Stimulated activated CD8-positive, alpha-beta memory T cell treated with anti-CD3 and anti-CD28 coated beads, Interleukin-2, amount 100 ng/mL, for 1 hour (primary cell): ENCODE measurements at places on chromosomes 4 and X.

DNA sequence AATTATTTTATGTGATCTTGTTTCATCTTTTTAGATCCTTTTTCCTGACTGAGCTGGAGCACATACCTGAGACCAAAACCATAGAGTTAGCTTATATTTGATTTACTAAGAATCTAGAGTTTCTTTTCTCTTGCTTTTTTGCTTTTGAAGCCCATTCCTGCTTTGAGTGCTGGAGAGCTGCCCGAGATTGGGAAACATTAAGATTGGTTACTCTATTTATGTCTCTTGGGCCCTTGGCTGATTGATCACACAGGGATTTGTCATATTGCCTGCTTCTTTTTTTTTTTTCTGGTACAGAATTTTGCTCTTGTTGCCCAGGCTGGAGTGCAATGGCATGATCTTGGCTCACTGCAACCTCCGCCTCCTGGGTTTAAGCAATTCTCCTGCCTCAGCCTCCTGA, 73.9 kb downstream of the REPS2 start:
- DNase-seq, result no peak

DNA sequence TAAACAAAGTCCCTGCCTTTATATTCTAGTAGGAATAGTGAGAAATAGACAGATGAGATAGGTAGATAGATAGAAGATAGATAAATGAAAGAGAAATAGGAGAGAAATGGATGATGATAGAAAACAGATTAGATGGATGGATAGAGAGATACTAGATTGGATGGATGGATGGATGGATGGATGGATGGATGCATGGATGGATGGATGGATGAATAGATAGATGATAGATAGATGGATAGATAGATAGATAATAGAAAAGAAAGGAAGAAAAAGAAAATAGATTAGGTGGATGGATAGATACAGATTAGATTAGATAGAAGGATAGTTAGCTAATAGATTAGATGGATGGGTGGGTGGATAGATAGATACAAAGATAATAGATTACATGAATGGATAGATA, 33.2 kb upstream of the WDR17 start:
- DNase-seq, result no peak

DNA sequence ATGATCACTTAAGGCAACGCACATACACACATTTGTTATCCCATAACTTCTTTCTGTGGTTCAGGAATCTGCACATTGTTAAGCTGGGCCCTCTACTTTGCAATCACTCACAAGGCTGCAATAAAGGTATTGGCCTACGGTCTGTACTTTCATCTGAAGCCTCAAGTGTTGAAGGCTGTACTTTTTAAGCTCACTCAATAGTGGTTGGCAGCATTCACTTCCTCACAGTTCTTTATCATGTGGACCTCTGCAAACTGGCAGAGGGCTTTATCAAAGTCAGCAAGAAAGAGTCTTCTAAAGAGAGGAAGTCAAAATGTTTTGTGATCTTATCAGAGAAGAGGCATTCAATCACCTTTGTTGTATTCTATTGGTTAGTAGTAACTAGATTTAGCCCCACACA, 301.4 kb upstream of the EPHA5 start:
- DNase-seq, result no peak

DNA sequence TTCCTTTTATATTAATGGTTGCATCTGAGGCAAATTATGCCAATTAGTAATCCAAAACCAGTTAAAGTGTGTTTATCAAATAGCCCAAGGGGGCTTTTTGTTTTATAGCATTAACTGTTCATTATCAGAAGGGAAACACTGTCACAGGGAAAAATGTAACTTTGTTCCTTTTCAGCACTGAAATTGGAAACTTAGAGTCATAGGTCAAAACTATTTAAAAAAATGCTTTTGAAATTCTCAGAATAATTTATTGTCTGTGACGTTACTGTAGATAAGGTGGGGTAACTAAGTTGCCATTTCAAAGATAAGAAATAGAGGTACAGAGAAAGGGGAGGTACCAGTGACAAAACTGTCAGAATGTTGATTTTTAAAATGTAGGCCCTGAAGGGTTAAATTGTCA, 129.3 kb downstream of the AKAP4 start:
- DNase-seq, result no peak

DNA sequence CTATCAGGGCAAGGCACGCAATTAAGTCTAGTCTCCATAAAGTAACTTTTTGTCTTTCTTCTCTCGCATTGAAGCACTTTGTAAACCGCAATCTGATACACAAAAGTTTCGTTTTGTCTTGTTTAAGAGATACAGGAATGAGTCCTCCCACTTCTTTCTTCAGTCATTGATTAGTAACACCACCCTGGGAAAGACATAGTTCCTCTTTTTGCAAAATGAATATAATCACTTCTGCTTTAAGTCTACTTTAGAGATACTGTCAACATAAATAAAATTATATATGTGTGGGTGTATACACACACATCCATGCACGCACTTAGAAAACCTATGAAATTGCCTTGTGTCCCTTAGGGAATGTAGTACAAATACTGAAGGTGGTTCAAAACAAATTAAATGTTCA, 11.7 kb downstream of the COQ2 start:
- no peak for DNase-seq
